Uterus (tissue), 4 donors: ENCODE measurements at places on chromosomes 16 and 17. TPM values are rescaled to one million over a fixed set of nuclear protein-coding genes. Genes with fewer than 3 reads are reported as not detected.

KRT222 gene
- 1.6 TPM for total RNA-seq

DNA sequence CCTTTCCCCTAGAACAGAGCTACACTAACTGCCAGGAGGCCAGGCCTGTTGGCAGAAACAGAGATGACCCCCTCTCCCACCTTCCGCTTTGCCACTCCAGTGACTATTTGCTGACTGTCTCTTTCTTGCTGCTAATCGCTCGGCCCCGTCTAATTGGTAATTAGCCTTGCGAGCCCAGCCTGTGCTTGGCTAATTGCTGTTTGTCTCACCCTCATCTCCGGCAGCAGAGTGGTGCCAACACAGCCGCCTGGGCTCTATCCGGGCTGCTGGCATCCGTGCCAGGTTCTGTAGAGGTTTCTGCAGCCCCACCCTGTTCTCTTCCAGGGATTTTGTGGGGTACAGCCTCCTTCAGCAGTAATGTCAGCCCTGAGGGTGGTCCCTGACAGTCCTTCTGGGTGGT lies 27.4 kb upstream of the PHB1 start:
- H3K27me3 ChIP-seq = no peaks in the 10 kb centered on the region
- no peak for DNase-seq

DNA sequence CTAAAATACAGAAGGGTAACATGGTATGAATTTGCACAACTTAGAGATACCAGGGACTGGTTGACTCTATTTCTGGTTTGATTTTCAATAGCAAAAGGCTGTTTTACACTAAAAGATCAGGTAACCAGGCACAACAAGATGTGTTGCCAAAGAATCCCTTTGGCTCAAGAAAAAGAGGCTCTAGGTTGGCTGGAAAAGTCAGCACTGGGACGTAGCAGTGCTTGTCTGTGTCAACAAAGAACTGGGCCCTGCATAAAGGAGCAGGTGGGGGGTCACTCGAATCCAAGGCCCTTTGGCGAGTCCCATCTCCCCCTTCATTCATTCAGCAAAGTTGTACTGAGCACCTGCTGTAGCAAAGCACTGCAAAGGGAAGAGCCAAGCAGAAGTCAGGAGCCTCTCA lies 18.4 kb downstream of the SDR42E1 start:
- no peaks in the 10 kb centered on the region for H3K36me3 ChIP-seq
- no peak overlapping the region for H3K4me3 ChIP-seq
- DNase-seq = no peak
- H3K27ac ChIP-seq = no peak overlapping the region
- no peaks in the 10 kb centered on the region for H3K27me3 ChIP-seq

- no peak overlapping the region for H3K4me3 ChIP-seq
- no peaks in the 10 kb centered on the region for H3K27me3 ChIP-seq
- H3K27ac ChIP-seq = peak overlapping the region; percentile 86
- DNase-seq = peak; percentile 73
Measured at GRCh38 chr17:82241183-82241925, 12.5 kb downstream of the SLC16A3 start.
